ENCODE measurements at places on chromosomes 4 and X.

GRCh38 chr4:152257601-152258066, 278.3 kb downstream of the FBXW7 start:
- no peak for DNase-seq

GRCh38 chr4:144782345-144782744, 136.4 kb downstream of the HHIP start:
- no peak for DNase-seq

DNA sequence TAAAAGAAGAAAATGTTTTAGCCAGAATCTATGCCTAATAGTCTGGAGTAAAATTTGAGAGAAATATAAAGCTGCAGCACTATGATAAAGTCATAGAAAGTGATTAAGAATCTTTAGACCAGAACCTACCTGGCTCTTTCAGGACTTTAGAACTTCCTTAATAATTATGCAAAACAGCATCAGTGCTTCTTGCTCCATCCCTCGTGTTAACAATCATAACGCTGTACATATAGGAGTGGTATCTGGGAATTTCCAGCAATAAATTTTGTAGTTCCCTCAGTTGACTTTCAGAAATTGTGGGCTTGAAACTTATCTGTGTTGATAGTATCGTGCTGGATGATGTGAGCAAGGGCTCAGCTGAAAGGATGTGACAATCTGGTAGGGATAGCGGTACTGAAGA, 102.1 kb upstream of the RASGEF1B start:
- no peak for DNase-seq

DNA sequence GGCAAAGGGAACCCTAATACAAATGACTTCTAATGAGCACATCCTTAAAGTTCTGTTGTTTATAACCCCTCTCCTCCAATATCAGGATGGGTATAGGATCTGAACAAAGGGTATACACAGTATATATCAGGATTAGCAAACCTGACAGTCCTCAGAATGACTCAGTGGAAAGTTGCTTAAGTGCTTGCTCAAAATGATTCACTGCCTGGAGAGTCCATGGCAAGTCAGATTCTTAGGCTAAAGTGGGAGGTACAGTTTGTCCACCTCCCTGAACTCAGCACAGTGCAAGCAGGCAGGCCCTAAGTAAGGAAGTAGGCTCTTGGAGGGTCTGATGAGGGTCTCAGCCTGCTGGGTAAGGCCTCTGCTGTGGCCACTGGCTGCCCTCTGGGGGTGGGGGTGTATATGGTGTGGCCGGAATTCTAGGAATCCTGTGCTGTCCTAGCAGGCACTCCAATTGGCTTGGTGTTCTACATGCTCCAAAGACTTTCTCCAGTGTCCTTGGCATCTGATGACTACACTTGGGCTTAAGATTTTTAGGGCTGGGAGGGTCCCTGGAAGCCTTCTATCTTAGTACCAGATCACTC, 54.3 kb downstream of the CHRDL1 start:
- no peak for DNase-seq

- no peak for DNase-seq
Measured at GRCh38 chrX:135652602-135653001, 60.8 kb upstream of the CT45A1 start.

DNA sequence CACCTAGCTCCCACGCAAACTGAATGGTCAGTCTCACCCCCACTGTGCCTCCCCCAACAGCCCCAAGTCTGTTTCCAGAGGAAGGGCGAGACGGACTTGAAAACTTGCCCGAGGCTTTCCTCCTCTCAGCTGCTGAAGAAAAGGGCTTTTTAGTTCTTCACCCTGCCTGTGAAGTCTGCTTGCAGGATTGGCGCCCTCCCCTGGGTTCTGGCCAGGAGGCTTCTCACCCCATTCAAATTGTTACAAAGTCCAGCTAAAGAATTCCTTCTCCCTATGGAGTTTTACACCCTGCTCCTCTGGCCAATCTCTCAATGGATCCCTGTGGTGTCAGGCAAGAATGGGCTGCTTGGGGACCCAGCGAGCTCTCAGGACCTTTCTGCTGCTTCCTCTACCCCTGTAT, 241.0 kb downstream of the AFF2 start:
- no peak for DNase-seq

DNA sequence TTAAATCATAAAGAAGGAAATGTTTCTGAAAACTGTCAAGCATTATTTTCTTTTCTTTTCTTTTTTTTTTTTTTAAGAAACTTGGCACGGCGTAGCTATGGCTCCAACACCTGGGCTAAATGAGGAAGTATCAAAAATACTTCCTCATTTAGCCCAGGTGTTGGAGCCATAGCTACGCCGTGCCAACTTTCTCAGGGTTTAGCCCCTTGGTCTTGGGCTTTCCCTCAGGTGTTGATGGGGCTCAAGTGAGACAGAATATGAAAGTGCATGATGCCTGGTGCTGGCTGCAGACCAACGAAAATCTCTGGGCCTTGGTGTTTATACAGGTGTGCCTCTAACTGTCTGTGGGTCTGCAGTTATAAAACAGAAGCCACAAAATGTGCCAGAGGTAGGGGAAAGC, 132.7 kb downstream of the ARHGAP24 start:
- no peak for DNase-seq

GRCh38 chr4:110087070-110087708, 111.2 kb downstream of the ELOVL6 start:
- no peak for DNase-seq

DNA sequence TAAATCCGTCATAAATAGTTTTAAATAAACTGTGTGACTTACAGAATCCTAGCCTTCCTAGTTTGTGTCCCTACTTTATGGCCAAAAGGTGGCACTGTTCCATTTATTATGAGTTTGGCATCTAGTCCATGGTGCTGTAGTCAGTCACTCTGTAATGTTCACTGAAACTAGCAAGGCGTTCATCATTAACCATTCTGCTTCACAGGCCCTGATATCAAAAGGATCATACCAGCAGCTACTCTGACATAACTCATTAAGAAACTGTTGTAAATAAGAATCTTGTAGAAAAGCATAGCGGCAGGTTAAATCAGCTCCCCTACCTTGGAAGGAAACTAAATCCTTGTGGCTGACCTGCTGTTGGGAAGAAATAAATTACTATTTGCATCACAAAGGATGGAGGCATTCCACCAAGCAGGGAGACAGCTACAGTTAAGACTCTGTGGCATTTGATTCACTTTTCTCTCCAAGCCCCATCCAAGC, 919.6 kb upstream of the DIAPH2 start:
- DNase-seq, result no peak

DNA sequence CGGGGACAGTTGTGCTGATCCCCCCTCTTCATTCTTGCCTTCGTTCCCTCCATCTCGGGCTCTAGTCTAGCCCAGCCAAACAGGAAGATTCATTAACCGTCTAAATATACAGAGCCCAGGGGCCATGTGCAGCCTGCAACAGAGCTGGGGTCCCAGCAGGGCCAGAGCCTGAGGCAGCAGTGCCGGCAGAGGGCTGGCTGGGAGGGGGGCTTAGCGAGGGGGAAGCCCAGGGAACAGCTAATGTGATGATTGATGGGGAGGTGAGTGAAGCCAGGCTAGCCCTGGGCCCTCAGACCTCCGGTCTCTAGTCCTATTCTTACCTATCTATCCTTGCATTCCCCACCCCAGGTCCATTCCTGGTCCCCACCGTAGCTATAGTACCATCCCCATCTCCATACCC, 22.3 kb downstream of the EFNB1 start:
- DNase-seq, result no peak

All from stimulated activated CD8-positive, alpha-beta memory T cell treated with anti-CD3 and anti-CD28 coated beads, Interleukin-7, amount 100 ng/mL, for 4 hours (primary cell).